Activated T-cell treated with anti-CD3 and anti-CD28 coated beads for 48 hours (primary cell): ENCODE measurements at places on chromosomes 5 and 9.

- DNase-seq: no peak
Measured at GRCh38 chr9:120175031-120175430, 404.9 kb downstream of the CDK5RAP2 start.

DNA sequence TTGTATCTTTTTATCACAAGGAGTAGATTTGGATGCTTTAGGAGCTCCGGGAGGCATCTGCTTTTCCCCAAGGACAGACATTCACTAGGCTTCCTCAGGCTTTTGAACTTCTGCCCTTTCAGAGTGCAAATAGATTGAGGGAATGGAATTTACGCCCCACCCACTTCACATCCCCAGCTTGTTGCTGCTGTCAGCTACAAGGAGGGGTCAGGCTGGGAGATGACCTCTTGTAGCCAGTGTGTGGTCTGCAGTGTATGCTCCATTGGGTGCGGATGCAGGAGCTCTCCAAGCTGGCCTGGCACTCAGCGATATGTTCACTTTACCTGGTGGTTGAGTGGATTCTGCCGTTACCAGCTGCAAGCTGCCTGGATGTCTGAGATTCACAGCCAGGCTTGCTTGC, 6.4 kb downstream of the TNFSF15 start:
- DNase-seq: no peak

- DNase-seq: no peak
Measured at GRCh38 chr9:115034801-115035200, 83.2 kb downstream of the TNC start.

GRCh38 chr9:124427281-124427680, 12.0 kb upstream of the PSMB7 start:
- no peak for DNase-seq
